ENCODE measurements at places on chromosomes 1 and 21.

DNA sequence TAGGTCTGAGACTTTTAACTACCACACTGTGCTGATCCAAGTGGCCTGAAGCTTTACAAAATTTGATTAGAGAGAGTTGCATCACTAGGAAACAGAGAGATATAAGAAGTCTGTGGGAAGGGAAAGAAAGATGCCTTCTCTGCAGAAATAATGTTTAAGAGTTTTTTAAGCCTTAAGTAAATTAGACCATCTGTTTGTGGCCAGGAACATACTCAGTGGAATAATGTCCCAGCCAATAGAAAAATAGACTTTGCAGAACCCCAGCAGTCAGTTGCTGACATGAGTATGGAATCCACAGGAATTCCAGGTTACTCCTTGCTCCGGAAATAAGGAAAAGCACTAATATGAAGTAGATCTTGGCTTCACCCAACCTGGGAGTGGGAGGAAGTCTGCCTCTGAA lies 144.8 kb downstream of the ST6GALNAC5 start:
- no peak for DNase-seq

- no peak for DNase-seq
These were observed 3.9 kb upstream of the MMP23B start for GRCh38 chr1:1627829-1628753.

GRCh38 chr1:77627978-77628570 lies 54.4 kb downstream of the ZZZ3 start:
- no peak for DNase-seq

DNA sequence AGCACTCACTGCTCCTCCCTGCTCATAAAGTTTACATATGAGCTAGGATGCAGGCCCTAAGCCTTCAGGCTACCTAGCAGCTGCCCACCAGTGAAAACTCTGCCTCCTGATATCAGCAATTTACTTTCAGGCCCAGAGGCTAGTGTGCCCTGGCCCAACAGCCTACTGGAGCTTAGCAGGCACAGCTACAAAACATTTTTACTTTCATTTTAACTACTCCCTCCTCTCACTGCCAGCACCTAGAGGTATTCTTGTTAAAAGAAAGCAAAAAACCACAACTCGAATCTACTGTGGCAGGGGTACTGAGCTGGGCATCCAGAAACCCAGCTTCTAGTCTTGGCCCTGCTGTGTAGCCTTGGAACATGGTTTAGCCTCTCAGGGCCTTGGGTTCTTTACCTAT lies 5.8 kb upstream of the LORICRIN start:
- no peak for DNase-seq

- DNase-seq: no peak
These were observed 401 bp downstream of the UQCRH start for GRCh38 chr1:46303872-46304326.

- DNase-seq: no peak
These were observed 165.3 kb upstream of the USP24 start for GRCh38 chr1:55380355-55380970.

- peak; percentile 7 for DNase-seq
These were observed 65.7 kb downstream of the MAP3K7CL start for GRCh38 chr21:29195981-29196669.

All from activated gamma-delta T cell treated with Interleukin-2 at 50 U/mL for 16 hours (primary cell).